ENCODE measurements at places on chromosomes 4 and X.

DNA sequence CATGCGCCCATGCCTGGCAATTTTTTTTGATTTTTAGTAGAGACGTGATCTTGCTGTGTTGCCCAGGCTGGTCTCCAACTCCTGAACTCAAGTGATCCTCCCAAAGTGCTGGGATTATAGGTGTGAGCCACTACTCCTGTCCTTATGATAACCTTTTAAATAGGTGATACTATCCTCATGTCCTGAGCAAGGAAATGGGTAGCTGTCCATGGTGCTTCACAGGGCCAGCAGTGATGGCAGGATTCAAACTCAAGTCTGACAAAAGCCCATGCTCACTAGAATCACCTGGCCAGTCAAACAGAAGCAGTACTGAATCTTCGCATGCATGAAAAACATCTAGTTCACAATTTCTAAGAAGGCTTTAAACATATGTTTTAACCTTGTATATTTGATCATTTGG lies 235.1 kb downstream of the NR3C2 start:
- no peak for DNase-seq

- no peak for DNase-seq
Measured at GRCh38 chr4:157076578-157076947, 613 bp downstream of the GLRB start.

DNA sequence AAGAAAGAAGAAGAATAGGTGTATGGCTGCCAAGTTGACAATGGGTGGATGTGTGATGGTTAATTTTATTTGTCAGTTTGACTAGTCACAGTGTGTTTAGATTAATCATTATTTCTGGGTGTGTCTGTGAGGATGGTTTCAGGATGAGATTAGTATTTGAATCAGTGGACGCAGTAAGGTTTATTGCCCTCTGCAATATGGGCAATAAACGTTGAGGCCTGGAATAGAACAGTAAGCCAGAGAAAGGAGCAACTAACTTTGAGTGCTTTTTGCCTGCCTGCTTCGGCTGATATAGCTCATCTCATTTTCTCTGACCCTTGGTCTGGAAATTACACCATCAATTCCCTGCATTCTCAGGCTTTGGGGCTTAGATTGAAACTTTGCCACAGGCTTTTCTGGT lies 140.8 kb upstream of the SPANXN4 start:
- DNase-seq: no peak

GRCh38 chrX:132216283-132216682 lies 3.0 kb downstream of the RAP2C start:
- no peak for DNase-seq

- no peak for DNase-seq
Measured at GRCh38 chr4:3525532-3526430, 6.4 kb downstream of the LRPAP1 start.

DNA sequence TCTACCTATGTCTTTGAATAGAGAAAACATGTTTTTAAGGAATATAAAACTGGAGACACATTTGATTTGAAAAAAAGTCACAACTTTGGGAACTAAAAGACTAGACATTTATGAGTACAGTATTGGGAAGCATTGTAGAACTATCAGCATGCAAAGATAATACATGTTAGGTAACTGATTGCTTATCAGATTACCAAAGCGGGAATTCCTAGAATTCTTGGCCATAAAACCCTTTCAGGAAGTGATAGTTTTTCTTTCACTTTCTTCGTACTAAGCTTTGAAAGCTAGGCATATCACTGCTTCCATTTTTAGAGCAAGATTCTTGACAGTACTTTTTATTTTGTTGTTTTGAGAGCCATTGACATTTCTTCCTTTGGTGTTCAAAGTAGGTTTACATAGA lies 646.6 kb upstream of the PITX2 start:
- no peak for DNase-seq

DNA sequence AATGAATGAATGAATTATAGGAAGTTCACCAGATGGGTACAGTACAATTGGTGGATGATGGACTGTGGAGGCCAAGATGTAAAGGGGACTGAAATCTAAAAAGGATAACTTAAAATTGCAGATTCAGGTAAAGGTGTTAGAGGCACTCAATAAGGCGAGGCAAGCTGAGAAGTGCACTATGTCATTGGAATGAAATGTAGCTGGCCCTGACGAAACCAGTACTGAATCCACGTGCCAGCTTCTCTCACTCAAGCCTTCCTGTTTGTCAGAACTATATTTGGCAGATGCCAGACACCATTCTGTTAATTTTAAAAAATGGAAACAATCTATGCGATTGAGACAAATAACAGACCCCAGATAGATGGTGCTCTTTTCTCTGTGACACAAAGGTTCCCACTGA lies 1039.1 kb upstream of the TENM3 start:
- DNase-seq: no peak
